Stimulated activated naive CD8-positive, alpha-beta T cell treated with anti-CD3 and anti-CD28 coated beads, Interleukin-15, Interleukin-2, amounts not matched to agents 100 U/mL and 50 U/mL, for 24 hours (primary cell): ENCODE measurements at places on chromosomes 2 and 18.

DNA sequence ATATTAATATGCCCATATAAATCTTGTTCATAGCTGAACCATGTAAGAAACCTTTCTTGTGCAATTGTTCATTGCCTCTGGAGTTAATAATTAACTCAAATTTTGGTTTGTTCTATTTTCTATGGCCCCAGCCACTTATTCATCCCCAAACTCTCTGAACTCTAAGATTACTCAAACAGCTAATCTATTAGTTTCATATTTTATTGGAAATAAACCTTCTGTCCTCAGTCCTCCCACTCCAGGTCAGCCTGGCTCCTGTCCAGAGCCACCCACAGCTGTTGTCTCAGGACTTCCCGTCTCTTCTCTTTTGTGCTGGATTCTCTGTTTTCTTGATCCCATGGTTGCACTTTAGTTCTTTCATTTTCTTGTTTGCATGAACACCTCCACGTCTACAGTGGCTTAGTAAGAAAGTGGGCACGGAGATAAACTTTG, 4.4 kb upstream of the RNF103 start:
- DNase-seq: no peak

- DNase-seq: no peak
Observed at GRCh38 chr2:194896871-194897270, 760.2 kb upstream of the SLC39A10 start.

DNA sequence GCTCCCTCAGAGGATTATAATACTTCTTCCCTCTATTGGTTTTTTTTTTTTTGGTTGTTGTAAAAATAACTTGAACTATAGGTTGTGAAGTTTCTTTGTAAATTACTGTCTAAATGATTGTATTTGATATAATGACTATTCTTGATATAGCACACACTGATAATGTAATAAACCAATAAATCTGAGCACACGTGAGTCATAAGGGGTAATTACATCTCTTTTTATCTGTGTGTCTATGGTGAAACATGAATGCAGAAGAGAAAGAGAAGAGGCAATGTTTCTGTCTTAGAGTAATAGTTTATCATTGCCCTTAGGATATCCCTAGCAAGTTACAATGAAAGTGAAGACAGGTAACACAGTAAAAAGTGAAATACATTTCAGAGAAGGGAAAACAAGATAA, 64.1 kb upstream of the RAPGEF4 start:
- no peak for DNase-seq

DNA sequence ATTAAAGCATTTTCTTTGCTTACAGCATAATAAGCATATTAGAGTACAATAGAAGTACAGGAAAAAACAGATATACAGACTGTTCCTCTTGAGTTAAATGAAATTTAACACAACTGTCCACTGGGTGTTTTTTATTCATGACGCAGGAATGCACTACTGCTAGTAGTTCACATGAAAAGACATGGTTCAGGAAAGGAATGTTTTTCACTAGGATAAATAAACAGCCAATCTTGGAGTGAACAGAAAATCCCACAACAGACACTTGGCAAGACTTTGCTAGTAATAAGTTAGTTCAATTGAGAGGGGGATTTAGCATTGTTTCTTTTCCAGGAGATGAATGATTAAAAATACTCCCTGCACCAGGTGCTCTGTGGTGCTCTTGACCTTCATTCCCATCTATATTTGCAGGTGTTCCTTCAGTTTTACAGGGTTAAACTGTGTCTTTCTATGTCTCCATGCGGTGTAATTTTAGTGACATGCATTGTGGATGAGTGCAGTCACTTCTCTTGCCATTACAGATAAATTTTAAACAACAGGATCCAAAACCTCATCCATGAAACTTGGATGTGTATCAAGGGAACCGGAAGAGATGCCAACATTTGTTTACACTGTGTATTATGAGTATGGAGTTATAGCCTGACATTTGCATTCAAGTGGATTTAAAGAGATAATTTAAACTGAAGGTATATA, 796.6 kb downstream of the DSC3 start:
- DNase-seq: no peak

DNA sequence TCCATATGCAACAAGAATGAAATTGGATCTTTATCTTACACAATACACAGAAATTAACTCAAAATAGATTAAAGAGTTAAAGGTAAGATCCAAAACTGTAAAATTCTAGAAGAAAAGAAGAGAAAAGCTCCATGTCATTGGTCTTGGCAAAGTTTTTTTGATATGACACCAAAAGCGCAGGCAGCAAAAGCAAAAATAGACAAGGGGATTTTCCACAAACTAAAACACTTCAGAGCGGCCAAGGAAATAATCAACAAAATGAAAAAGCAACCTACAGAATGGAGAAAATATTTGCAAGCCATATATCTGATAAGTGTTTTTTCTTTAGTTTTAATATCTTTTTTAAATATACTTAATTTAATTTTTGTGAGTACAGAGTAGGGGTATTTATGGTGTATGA, 112.8 kb upstream of the CAB39 start:
- DNase-seq: no peak

- DNase-seq: peak; percentile 49
Observed at GRCh38 chr18:3612315-3612714, 162.3 kb downstream of the TGIF1 start.

- DNase-seq: no peak
Observed at GRCh38 chr2:101827246-101827645, 129.7 kb downstream of the MAP4K4 start.

DNA sequence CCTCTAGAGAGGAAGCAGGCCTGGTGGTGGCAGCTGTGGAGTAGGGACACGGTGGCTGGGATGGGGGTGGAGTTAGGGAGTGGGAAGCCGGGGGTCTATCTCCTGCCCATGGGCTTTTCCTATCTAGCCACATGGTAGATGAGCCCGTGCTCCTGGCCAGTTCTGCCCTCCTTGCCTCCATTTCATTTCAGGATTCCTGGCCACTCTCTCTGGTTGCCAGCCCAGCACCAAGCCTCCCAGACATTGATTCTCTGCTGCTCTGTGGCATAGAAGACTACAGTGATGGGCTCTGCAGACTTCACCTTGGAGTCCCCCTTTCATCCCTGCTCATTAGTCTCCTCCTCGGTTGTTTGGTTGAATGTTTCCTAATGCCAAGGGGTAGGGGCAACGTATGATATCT, 19.4 kb downstream of the SIX3 start:
- DNase-seq: no peak
